ENCODE measurements at places on chromosomes 11 and 22. TPM values are rescaled to one million over a fixed set of nuclear protein-coding genes. Genes with fewer than 3 reads are reported as not detected.

MAPK8IP2 gene
- total RNA-seq: 3.0 TPM

BCO2 gene
- 5.1 TPM for total RNA-seq

GRK3 gene
- 9.2 TPM for total RNA-seq

TEX54 gene
- total RNA-seq: not detected

GUCY1A2 gene
- total RNA-seq: 4.2 TPM

OR52I1 gene
- not detected for total RNA-seq

OR8D4 gene
- total RNA-seq: not detected

CHST1 gene
- 1.5 TPM for total RNA-seq

HOATZ gene
- total RNA-seq: not detected

NCF4 gene
- total RNA-seq: 71.4 TPM

GAB4 gene
- 0.21 TPM for total RNA-seq

ACTN3 gene
- 0.21 TPM for total RNA-seq

Measured in tibial nerve (tissue), 4 donors.